ENCODE measurements at places on chromosomes 11 and 22.

DNA sequence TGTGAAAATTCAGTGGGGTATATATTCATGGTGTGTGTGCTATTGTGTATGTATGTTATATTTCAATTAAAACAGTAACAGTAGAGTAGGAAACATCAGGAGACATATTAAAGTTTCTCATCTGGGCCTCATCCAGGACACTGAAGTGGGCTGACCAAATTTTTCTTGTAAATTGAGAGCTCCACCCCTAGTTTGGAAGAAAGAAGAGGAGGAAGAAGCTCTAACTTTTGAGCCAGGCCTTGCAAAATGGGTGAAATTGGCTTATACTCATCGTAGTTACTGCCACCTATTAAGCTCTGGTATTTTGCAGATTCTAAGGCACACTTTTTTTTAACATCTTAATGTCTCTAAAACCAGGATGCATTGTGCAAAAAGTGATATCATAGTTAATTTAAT is 33.7 kb downstream of the TSPAN18 start:
- ATAC-seq = no peak

- no peak for ATAC-seq
These were observed 83.2 kb upstream of the PITPNB start for GRCh38 chr22:28002181-28002700.

DNA sequence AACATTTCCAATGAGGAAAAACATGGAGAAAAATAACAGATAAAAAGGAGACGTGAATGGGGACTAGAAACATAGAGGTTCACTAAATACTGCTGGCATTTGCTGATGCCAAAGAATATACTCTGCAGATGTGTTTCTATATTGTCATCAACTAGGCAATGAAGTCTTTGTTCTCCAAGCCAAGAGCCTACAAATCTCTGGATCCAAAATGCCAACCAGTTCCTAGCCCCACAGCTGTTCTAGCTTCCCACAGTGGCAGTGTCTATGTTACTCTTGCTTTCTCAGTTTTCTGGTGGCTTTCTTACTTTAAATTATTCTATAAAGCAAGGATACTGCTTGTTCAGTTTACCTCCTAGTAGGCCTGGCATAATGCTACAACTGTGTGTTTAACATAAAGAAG is 977.9 kb upstream of the CCDC90B start:
- no peak for ATAC-seq

DNA sequence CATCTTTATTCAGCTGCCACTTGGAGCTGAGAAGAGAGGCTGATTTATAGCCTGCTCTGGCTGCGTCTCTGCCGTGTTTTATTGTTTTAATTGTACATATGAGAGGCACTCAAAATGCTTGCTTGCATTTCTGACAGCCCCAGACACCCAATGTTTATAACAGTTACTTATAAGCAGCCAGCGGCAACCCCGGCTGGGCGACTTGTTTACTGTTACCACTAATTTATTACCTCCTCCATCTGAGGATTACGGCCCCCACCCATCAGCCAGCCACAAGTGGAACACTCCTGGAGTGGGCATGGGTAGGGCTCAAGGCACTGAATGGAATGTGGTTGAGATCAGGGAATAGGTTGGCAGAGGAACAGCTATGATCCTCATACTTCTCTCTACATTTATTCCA is 61.2 kb downstream of the CLPB start:
- no peak for ATAC-seq

- no peak for ATAC-seq
These were observed 75.4 kb upstream of the DDI1 start for GRCh38 chr11:103961010-103961409.
